ENCODE measurements at places on chromosomes 3 and 15.

DNA sequence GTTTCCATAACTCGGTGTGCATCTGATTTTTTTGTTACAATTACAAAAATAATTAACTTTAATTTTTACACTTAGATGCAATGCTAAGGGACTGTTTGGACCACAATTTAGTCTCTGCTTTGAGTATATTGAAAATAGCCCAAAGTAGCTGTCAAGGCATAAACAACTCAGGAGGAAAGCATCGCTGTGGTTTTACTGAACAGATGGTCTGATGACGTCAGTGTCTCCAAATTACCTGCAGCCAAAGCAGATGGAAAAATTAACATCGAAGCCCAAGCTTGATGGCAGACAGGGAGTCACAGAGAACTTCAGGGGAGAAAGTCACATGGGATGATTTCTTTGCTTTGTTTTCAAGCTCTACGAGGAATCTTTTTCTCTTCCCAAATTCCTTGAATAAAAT lies 83.1 kb upstream of the PLCL2 start:
- DNase-seq = no peak

DNA sequence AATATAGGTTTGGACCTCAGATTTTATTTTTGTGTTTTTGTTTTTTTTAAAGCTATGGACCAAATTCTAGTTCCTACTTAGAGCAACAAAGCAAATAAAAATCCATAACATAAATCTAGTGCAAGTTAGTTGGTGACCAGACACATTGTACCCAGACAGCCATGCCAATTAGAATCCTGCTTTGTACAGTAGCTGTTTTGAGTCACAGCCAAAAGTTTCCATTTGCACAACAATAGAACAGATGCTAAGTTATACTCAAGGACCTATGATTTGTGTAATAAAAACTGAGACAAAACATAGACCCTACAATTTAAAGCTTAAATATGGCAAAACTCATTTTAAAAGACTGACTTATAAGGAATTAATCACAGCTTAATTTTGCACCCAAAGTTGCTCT lies 513.1 kb upstream of the CBLB start:
- no peak for DNase-seq

DNA sequence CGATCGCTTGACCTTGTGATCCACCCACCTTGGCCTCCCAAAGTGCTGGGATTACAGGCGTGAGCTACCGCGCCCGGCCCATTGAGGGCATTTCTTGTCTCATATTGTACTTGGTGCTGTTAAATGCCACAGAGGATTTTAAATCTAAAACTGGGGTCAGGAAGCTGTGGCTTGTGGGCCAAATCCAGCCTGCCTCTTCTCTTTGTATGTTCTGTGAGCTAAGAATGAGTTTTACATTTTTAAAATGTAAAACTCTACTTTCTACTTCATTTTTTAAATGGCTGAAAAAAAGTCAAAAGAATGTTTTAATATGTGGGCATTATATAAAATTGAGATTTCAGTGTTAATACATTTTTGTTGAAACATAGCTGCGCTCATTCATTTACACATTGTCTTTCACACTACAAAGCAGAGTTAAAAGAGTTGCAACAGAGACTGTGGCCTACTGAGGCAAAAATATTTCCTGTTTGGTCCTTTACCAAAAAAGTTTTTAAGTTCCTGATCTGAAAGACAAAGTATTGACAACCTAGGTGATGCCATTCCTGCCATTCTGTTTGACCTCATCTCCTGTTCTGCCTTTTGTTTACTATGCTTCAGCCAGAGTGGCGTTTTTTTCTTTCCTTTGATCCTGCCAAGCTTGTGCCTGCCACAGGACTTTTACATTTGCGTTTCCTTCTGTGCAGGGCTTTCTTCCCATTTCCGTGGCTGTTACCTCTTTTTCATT lies 50.4 kb downstream of the PDCD6IP start:
- no peak for DNase-seq

DNA sequence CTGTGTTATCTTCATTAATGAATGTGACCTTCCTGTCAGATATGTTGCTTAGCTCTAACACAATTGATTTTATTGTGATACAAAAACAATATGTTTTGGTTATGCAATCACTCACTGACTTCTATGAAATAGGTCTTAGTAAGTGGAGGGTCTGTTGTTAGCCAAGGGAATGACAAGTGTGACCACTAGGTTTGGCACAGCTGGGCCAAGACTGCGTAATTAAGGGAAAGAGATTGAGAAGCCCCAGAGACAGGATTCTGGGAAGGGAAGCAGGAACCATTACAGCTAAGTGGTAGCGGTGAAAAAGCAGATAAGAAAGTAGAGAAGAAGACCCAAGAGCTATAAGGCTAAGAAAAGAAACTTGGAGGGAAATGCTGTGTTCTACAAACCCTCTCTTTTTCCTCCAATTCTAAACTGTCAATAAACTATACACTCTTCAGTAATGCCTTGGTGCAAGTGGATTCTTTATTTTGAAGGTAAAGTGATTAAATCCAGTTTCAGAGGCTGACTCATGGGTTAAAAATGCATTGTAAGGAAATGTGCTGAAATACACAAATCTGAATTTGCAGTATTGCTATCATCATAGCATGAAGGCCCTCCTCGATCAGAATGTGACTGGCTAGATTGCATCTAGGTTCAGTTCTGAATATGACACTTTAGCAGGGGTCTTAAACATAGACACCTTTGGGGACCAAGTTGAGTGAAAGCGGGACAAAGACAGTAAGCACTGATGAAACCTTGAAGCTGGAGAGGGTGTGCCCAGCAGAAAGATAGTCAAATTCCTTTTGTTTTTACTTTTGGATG lies 26.1 kb downstream of the KCNMB2 start:
- no peak for DNase-seq

GRCh38 chr3:124569761-124570160 lies 160.5 kb upstream of the UMPS start:
- DNase-seq = no peak

DNA sequence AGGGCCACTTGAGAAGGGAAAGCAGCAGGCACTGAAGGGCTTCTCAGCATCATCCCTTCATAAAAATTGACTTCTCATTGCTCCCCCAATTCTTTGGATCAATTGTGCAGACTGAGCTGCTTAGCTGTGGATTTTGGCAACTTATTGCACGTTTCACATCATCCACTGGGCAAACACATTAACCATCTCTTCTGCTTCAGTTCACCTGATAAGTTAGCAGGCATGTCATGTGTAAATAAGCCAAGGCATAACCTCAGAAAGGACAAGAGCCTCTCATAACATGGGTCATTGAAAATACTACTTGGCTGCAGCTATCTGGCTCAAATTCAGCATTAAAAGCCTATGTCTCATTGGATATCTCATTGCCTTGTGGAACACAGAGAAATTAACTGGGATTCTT lies 366.5 kb downstream of the LRRC3B start:
- no peak for DNase-seq

DNA sequence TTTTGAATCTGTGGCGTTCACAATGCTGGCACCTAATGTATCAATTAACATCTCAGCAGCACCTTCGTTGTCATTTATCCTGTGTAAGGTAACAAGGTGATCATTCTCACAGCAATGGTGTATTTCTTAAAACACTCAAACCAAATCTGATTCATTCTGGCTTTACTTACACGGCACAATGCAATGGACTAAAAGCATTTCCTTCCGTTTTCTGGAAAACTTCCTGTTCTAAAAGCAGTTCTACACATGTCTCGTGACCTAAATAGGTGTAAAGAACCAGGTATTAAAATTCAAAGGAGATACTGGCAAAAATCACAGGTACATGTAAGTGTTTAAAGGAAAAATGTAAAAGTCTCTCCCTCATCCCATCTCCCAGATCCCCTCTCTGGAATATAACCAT lies 77.8 kb downstream of the BTD start:
- DNase-seq = no peak

- no peak for DNase-seq
Measured at GRCh38 chr3:114120211-114120610, 58.6 kb downstream of the DRD3 start.

DNA sequence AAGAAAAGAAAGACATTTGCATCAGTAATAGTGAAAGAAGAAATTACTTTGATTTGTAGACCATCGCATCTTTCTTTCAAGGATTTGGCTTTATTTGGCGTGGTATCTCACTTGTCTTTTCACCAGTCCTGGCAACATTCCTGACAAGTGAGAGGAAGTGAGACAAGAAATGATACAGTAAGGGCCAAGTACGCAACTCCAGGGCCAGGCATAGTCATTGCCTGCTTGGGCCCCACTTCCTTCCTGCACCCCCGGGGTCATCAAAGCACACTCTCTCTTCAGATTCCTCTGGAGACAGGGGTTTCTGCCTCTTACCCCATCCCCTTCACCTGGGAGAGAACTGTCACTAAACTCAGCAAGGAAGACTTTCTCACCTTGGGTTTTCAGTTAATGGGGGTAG lies 55.1 kb downstream of the CD47 start:
- no peak for DNase-seq

DNA sequence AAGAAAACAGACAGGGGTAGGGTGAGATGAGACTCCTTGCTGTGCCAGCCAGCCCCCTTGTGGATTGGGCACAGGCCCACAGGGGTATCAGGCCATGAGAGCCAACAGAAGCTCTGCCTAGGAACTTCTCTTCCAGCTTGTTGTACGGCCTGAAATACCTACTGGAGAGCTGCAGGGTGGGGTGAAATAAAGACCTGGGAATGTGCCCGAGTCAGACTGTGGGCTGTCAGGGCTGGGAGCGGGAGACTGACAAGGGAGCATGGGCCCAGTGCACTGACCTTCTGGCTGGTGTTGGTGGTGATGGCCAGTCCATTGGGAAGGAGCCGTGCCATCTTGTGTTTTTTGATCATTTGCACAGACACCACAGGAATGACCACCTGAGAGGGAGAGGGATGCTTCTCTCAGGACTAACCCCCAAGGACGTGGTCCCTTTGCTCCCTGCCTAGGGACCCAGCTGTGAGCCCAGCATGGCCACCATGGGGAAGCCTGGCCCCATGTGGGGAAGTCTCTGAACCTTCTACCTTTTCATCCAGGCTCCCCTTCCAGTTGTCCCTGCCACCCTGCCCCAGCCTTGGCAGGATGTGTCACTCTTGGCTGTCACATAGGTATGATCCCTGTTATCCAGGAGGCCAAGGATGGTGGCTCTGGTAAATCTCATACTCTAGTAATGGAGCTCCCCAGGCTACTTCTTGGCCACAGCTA lies 30.7 kb downstream of the GRAMD2A start:
- no peak for DNase-seq

DNA sequence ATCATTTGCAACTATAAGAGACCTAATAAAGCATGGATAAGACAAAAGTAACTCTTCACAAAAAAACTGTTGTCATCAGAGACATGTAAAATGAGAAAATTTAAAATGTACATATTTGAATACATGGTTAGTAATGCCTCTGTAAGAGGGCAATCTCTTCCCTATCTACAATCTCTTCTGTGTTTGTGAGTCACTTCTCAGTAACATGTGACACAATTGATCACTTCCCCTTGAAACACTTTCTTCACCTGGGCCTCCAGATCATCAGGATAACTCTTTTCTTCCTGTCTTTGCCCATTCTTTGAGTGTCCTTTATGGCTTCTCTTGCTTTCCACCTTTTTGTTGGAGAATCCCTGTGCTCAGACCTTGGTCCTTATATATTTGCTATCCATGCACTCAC lies 50.4 kb downstream of the TFDP2 start:
- no peak for DNase-seq

DNA sequence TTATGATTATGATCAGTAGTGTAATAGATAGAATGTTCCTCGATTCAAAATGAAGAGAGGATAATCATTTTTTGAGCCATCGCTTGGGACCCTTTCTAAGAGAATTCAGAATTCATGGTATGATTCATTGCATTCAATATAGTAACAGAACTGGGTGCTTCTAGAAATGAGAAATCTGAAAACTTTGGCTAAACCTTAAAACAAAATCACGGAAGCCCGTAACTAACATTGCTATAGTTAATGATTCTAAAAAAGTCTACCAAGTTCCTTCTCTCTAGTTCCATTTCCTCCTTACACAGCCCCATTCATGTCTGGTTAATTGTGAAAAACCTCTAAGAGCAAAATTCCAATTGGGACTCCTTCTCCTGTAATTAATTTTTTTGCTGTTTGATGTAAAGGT lies 217.1 kb downstream of the GBE1 start:
- DNase-seq = no peak

GRCh38 chr3:72728958-72729467 lies 119.2 kb downstream of the SHQ1 start:
- no peak for DNase-seq

DNA sequence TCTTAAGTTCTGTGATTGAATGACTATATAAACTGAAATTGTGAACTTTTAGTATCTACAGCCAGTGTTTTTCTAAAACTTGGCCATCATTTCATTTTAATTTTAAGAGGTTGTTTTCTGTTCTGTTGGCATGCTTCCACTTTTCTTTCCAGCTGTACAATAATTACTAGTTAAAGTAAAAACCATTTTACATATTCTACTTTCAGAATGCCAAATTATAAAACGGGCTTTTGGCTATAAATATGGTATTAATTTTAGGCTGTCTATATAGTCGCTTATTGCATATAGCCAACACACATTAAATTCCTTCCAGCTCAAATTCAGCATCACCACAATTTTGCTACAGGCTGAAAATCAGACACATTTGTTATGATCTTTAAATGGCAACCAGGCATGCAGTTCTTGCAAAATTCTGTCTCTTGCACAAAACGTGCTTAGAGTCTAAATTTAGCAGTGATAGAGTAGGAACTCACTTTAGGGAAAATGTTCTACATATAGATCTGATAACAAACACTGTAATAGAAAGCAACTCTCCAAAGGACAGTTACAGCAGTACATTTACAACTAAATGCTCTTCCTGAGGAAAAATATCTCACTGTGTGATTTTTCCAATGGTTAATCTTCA lies 81.1 kb downstream of the BTD start:
- DNase-seq = no peak

Measured in T-helper 22 cell (primary cell).